Kidney tubule cell (primary cell): ENCODE measurements at places on chromosomes 12 and 14.

GRCh38 chr14:95597784-95598211, 62.9 kb downstream of the GLRX5 start:
- DNase-seq = peak; percentile 84

DNA sequence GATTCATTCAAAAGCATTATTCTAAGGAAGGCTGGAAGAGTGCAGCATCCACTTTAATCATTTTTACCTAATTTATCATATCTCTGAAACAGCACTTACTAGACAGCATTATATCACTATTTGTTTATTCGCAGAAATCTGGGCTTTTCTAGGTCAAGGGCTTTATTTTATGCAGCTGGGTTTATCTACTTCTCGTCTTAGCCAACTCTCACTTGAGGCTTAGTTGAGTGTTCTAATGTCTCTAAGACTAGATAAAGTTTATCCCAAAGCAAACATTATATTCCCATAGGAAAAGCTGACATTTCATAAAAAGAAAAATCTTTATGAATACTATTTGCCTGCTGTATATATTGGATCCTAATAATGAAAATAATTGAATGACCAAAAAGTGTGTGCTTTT, 720.8 kb upstream of the FLRT2 start:
- DNase-seq = no peak

DNA sequence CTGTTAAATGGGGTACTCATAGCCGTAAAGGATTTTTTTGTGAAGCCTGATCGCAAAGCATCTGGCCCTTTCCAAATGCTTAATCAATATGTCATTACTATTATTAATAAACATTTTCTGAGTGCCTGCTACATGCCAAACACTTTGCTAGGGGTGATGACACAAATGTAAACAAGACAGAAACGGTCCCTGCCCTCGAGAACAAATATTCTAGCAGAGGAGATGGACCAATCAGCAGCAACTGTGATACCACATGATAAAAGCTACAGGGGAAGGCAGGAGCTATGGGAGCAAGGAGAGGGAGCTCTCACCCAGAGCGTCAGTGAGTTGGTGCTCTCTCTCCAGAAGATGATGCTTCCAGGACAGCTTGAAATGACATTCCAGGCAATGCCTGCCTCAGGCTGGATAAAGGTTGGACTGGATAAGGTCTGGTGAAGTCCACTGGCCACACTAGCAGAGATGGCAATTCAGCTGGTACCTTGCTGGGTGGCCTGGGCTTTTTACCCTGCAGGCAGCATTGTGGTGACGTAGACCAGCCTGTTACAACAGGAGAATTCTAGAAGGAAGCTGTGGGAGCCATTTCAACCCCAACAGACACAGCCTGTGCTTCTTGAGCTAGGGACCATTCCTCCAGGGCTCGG, 41.1 kb downstream of the ERH start:
- no peak for DNase-seq

- no peak for DNase-seq
Observed at GRCh38 chr14:80346395-80346794, 135.1 kb upstream of the DIO2 start.

- DNase-seq = no peak
Observed at GRCh38 chr14:104776481-104776880, 19.1 kb downstream of the AKT1 start.

- DNase-seq = no peak
Observed at GRCh38 chr14:24695265-24696241, 61.6 kb upstream of the GZMB start.

DNA sequence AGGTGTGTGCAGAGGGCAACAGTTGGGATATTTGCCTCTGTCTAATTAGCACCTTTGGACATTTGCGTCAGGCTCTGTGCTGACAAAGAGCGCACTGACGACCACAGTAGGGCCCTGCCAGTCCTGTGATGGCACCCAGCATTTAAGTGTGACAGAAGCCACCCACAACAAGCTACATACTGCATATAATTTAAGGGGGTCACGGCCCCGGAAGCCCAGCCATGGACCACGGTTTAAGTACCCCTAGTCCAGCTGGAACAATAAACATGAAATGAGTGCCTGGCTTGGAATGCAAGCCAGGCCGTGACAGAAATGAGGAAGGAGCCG, 16.8 kb upstream of the DYNC1H1 start:
- DNase-seq = no peak

GRCh38 chr12:110020956-110021355, 21.7 kb downstream of the ANKRD13A start:
- no peak for DNase-seq

DNA sequence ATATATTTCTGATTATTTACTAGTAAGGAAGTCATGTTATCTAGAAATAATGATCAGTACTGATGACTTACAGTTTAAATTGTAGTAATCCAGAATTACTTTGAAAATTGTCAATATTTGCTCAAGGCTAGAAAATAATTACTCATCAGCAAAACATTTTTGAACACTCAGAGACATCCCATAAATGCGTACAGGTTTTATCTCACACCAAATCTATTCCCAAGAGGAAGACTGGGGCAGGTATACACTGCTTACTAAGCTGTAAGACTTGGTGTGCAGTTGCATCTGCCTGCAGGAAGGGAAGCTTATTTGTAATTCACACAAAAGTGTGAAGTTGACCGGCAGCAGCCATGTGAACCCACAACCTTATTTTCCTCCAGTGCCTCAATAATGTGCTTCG, 146.4 kb downstream of the CCER1 start:
- DNase-seq = no peak

DNA sequence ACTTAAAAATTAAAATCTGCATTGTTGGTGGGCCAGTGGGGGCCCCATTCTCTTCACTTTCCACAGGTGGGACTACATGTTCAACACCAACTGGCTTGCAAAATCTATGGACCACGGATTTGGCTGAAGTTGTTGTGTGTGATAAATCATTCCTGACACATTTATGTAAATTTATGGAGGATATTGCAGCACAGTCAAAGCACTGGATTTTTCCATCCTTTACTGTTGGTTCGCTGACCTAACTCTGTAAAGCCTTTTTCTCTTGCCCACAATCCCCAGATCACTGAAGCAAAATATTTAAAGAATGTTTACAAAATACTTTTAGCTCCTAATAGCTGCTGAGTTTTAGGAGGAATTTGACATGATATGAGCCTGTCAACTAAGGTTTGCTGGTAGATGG, 219.7 kb upstream of the PRICKLE1 start:
- DNase-seq = peak; percentile 52

DNA sequence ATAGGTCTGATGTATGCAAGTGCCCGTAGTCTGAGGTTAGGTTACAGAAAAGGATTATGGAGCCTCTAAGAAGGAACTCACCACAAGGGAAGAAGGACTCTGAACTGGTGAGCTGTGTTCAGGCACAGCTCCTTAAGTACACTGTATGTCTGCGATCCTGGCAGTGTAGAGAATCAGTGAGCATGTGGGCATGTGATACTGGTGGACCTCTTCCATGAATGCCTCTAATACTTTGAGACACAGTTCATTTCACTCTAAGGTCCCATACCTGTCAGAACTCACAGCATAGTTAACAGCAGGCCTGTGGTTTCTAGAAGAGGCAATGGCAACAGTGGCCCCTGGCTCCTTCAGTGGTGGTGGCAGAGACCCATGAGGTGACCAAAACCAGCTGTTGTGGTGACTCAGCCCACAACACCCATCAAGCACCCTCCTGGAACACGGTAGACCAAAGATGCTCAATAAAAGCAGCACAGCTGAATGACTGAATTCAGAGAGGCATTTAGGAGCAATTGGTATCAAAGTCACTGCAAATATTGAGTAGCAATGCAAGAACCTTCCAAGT, 6.9 kb upstream of the OR6J1 start:
- DNase-seq = peak; percentile 73

- no peak for DNase-seq
Observed at GRCh38 chr12:38587594-38587993, 271.0 kb downstream of the ALG10B start.

DNA sequence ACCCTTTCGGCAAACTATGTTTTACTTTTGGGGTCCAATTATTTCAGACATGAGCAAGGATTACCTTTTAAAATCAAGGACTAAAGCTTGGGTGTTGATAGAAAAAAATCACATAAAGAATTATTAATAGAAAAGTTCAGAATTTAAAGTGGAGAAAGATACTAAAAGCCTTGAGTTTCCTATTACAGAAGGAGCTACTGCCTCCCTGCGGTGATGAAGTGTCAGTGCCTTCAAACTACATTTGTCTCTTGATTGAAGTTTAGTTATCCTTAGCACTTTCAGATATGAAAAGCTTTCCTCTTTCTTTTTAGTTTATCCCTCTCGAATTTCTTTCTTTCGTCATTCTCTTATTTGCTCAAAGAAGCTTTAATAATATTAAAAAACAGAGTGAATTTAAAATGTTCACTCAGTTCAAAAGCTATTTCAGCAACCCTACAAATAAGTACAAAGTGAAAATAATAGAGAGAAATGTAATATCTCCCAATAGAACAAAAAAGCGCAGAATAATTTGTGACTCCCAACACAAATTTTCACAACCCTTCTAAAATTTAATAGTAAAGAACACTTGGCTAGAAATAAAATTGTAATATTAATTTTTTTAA, 87.6 kb downstream of the SEC23A start:
- peak; percentile 57 for DNase-seq

DNA sequence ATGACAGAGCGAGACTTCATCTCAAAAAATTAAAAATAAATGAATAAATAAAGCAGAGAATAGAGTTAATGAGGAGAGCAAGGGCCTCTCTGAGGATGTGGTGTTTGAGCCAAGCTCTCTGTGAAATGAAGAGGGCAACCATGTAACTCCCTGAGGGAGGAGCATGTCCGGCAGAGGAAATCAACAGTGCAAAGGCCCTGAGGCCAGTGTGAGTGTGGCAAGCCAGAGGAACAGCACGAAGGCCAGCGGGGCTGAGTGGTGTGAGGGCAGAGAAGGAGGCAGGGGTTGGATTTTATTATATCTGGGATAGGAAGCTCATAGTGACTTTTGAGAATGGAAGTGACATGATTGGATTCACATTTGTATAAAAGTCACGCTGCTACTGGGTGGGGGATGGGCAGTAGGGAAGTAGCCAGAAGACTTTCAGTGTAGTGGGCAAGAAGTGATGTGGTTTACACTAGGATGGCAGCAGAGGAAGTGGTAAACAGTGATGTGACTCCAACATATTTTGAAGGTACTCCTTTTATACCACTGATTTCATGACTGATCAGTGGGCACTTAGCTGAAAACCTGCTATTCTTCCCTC, 10.3 kb upstream of the LRP1-AS start:
- no peak for DNase-seq

DNA sequence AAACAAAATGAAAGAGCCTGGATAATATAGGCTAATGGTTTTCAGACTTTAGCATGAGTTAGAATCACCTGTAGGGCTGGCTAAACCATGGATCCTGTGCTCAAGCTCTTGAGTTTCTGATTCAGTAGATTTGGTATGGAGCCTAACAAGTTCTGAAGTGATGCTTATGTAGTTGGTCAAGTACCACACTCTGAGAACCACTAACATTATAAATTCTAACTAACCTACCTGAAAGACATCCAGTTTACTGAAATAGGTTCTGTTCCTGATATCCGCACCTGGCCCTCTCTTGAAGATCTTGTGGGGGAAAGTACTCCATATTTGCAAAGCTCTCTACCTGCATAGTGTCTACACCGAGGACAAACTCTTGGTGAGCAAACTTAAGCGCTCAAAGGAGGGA, 59.4 kb upstream of the VSX2 start:
- DNase-seq = no peak

- no peak for DNase-seq
Observed at GRCh38 chr12:66497008-66497897, 181.6 kb downstream of the GRIP1 start.

DNA sequence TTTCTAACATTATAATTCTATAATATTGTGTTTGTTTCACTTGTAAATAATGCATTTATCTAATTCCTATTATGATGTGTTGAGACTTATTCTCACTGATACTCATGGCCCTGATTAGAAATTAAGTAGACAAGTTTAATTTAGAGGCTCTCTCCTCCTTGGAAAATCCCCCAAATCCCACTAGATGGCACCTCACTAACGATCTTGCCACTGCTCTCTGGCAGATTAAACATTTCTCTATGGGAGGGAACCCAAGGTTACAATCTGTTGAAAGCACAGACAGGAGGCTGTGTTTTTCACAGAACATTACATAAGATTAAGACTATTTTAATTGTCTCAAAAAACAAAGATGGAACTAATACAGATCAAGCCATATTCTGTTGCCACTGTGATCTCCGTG, 318.7 kb downstream of the LRFN5 start:
- peak; percentile 1 for DNase-seq

DNA sequence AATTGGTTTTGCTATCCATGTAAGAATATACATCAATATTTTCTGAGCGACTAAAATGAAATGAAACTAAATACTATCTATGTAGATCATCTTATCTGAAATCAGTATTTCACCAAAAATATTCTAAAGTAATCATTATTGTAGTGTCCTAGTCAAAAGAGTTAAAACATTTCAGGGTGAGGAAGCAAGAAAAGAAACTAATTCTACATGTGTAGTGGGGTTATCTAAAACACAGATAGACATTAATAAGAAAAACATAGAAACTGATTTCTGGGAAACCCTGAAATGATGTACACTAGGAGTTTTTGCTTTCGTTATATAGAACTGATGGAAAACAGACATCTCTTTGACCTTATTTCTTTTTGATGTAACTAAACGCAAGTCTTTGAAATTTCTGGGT, 257.9 kb downstream of the SSPN start:
- DNase-seq = no peak

DNA sequence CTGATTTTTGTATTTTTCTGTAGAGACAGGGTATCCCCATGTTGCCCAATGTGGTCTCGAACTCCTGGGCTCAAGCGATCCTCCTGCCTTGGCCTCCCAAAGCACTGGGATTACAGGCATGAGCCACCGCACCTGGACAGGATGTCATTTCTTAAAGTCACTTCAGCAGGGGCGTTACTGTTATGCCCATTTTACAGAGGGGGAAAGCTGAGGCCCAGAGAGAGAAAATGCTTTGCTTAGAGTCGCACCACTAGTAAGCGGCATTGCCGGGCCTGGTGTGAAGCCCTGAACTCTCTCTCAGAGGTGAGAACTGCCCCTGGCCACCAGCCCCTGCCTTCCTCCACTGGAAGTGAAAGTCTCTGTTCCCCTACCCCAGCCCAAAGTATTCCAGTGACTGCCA, 207.0 kb downstream of the PHETA1 start:
- DNase-seq = no peak
